GM12892 (cell line): ENCODE measurements at places on chromosomes 7 and 10.
A peak's percentile ranks its signal among the peaks of the same experiment; 100 is the strongest.

DNA sequence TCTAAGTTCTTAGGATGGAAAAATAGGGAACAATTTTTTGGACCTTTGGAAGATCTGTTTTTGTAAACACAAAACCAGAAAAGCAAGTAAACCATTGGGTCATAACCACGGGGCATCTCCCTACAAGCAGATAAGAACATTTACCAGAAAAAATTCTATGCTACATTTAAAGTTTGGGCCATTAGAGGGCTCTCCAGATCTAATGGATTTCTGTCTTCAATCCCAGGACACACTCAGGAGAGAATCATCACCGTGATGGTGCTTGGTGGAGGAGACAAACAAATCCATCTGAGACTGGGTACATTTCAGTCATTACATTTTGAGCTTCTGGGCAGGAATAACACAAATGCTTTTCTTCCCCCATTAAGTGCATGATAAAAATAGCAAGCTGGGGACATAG is 178.4 kb upstream of the TARP start:
- DNase-seq = no peak

GRCh38 chr7:1596181-1597043 is 26.6 kb upstream of the PSMG3 start:
- no peak for DNase-seq

DNA sequence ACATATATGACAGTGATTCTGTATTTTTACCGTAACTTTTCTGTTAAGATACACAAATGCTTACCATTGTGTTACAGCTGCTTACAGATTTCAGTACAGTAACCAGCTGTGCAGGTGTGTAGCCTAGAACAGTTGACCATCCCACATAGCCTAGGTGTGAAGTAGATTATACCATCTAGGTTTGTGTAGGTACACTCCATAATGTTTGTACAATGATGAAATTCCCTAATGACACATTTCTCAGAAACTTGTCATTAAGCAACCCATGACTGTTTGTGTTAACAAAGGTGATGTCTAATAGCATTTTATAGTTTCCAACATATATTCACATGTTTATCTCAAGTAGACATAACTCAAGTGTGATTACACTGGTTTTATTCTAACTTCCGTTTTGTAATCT is 218.5 kb downstream of the PLXDC2 start:
- DNase-seq = no peak

DNA sequence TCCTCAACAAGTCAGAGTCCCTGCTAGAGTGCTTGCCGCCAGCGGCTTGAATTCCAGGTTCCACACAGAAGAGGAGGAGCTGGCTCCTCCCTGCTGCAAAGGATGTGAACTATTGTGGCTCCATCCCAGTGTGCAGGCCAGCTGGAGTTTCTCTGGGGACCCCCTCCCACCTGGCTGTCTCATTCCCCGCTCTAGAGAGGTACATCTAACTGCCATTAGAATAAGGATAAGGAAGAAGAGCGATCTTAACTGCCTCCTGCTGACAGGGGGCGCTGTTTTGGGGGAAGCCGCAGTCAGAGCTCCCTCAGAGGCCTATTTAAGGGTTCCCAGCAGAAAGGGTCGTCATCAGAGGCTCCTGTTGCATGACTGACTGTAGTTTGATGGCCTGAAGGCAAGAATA is 40.8 kb upstream of the HECW1 start:
- no peak for DNase-seq

GRCh38 chr10:31822616-31823318 is 105.9 kb downstream of the ARHGAP12 start:
- DNase-seq = no peak

GRCh38 chr10:102775935-102776669 is 32.4 kb downstream of the WBP1L start:
- DNase-seq = no peak

- peak; percentile 96 for DNase-seq
These were observed 2.1 kb downstream of the PCOLCE start for GRCh38 chr7:100604028-100604975.

DNA sequence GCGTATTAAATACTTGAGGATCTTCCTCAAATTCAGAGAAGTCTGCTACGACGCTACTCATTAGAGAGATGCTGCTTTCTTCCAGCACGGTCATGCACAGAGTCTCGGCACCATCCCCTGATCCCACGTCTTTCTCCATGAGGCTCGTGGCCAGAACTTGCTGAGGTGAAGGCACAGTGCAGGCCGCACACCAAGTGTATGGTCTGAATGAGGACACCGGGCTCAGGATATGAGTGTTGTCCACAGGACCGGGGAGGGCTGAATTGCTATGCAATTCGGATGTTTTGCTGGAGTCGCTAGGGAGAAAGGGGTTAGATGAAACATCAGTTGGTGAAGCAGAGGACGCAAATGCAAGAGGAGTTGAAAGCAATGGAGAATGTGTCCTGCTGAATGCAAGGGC is 63.0 kb downstream of the KIAA1549 start:
- no peak for DNase-seq

GRCh38 chr7:64618785-64619456 is 47.0 kb upstream of the ZNF107 start:
- no peak for DNase-seq

DNA sequence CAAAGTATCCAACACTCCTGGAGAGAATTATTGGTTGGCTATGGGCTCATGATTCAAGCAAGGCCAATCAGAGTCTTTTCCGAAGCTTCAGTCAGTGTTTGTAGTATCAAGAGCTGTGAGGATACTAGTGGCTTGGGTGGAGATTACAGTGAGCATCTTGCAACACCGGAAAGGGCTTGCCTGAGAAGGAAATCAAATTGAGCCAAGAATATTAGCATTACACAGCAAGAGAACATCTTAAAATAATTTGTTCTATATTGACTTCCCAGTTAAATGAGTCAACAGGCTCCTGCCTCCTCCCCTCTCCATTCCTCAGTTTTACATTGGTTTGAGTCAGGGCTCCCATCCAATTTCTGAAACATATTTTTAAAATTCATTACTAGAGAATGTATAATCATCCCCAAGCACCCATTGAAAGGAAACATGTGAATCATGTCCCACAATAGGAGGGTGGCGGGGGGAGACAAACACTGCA is 127.4 kb downstream of the ELAPOR2 start:
- no peak for DNase-seq

DNA sequence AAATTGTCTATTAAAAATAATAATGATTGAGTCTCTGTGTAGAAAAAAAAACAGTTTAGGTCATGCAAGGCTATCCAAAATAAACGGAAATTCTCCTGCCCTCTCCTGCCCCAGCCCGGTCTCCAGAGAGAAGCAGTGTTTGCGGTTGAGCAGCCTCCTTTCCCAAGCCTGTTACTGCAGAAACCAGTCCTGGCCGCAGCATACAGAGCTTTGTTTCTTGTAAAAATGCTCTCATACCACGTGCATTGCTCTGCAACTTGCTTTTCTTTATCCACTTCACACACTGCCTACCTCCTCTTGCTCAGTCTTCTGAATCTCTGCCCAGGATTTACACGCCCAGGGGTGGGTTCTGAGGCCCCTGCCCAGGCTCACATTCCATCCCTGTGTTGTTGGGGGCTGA is 34.4 kb upstream of the CUL1 start:
- no peak for DNase-seq

DNA sequence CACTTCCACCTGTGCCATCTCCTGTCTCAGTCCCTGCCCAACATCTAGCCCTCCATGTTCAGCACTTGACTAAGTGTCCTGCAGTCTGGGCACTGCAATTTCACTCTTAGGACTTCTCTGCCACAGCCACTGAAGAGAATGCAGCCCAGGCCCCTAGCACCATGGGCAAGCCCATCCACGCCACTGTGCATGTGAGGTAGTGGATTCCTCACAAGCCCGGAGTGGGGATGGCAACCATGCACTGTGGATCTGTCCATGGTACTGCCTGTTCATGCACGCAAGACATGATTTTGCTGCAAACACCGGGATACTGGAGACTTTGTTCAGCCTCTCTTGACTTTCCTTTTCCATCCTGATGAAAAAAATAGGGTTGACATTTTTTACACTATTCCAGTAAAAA is 12.3 kb downstream of the DDC start:
- DNase-seq = no peak

DNA sequence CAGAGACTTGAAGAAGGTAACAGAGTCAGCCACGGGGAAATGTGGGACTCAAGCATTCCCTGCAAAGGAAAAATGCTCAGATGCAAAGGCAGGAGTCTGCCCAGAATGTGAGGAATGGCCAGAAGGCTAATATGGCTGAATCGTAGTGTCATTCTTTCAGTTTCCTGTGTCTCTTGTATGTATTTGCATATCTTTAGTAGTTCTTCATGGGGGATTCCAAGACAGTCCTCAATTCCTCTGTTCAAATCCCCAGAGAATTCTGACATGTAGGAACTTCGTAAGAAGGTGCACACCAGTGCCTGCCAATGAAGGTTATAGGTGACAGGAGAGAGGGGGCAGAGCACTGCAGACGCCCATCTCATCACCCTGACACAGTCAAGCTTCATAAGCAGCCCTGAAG is 154.4 kb downstream of the CACNB2 start:
- DNase-seq = no peak

DNA sequence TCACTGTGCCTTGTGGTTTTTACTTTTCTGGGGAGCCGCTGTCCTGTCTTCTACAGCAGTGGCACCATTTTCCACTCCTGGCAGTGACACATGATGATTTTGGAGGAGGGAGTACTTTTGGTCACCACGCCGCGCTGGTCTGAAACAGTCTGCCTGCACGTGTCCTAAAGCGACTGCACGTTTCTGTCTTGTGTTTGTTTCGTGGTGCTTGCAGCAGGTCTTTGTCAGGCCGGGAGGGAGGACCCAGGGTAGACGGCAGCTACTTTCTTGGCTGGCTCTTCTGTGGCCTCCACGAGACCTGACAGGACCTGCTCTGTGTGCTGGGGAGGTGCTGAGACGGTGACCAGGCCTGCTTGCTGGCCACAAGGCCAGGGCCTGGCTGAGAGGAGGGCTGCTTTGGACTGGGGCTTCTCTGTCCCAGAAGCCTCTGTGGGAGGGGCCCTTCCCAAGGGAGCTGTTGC is 82.0 kb downstream of the GLRX3 start:
- DNase-seq = no peak

DNA sequence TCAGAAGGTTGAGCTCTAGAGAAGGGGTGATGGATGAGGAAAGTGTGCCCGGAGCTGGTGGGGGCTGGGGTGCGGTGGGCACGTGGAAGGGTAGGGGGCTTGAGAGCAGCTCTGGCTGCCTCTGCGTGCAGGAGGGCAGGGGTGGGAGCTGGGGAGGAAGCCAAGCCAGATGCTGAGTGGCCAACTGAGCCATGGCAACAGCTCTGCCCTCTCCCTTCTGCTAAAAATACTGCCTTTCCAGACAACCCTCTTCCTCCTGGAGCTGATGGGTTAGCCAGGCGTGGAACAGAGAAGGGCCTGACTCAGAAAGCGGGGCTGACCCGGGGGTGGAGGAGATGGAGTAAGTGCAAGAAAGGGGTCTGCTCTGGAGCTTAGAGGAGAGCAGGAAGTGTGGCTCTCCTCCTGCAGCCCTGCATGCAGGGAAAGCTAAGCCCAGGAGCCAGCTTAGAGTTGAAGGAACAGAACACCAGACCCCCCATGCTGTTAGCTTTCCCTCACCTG is 114.6 kb upstream of the AGK start:
- no peak for DNase-seq

DNA sequence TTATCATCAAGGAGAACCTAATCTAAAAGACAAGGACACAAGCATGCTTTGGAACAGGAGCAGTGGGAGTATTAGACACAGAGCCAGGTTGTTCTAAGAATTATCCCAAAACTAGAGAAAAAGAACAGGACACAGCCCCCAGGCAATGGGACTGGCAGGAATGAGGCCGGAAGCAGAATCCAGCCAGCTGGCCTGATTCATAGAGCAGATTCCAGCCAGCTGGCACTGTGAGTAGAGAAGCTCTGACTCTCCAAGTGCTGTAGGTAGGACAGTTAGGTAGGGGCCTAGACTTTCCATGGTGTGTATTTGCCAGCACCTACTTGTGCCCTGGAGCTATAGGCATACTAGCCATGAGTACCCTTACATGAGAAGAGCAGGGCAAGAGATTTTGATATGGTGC is 13.3 kb upstream of the RAB18 start:
- DNase-seq = no peak

GRCh38 chr10:49324711-49325110 is 25.7 kb downstream of the C10orf71 start:
- no peak for DNase-seq

DNA sequence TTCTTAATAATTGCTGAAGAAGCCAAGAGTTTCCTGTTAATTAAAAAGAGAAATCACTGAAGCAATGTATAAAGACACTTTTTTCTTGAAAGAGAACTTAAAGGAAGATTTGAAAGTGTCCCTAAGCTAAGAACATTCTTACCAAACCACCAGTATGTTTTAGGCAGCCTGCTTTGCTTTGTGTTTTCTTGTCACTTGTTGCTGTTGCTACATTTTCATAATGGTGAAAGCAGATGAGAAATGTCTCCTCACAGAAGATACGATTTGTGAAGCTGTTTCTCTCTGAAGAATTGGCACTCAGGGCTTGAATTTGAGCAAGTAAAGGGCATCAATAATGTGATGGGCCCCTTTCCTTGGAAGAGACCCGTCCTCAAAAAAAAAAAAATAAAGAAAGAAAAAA is 30.9 kb downstream of the TCF7L2 start:
- DNase-seq = no peak

- no peak for DNase-seq
These were observed 175.9 kb upstream of the TAC1 start for GRCh38 chr7:97555857-97556421.

DNA sequence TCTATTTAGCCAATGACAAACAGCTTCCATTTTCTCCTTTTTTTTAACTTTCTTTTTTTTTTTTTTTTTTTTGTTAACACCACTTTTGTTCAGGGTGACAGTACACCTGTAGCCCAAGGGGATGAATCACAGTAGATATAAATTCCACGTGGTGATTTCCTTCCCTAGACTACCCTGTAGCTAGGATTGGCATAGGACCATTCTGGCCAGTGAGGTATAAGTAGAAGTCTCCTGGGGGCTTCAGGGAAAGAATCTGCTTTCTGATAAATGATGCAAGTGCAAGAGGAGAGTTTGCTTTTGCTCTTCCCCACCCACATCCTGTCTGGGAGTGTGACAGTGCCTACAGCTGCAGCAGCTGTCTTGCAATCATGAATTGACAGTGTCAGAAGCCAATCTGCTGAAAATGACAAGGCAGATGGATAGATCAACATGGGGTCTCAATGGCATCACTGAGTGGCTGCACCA is 63.2 kb upstream of the TOMM7 start:
- peak; percentile 40 for DNase-seq

DNA sequence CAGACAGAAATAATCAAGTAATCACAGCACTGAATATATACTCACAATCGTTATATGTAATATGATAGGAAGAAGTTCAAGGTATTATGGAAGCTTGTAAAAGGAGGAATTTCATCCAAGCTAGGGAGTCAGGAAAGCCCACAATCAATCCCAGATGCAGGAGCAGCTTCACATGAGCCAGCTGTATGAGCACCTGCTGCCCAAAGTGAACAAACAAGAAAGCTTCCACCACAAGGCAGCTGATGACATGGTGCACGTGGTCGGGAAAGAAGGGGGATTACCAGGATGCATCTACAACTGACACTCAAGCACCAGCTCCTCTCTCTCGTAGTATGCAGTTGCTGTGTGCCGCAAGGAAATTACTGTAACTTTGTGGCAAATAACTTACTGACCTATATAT is 225.2 kb downstream of the XPNPEP1 start:
- DNase-seq = no peak

- DNase-seq = no peak
These were observed 5.5 kb downstream of the WDR91 start for GRCh38 chr7:135205850-135206249.
